ENCODE measurements at places on chromosomes 1 and 21. TPM values are rescaled to one million over a fixed set of nuclear protein-coding genes. Genes with fewer than 3 reads are reported as not detected.

KCNN3 gene
- total RNA-seq: 2.8 TPM

DNA sequence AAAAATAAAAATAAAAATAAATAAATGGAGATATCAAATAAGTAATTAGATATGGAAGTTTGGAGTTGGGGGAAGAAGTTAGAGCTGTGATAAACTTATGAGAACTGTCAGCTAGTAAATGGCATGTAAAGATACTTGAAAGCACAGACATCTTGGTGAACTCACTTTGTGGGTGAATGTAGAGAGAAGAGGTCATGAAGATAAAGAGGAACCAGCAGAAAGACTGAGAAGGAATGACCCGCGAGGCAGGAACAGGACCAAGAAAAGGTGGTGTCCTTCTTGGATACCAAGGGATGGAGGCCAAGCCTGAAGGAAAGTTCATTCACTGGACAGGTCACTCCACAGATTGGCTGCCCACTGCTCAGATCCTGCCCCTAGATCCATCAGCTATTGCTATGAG is 4.7 kb upstream of the CAPZB start:
- DNase-seq: no peak

GRCh38 chr21:36384885-36385232 is 333 bp upstream of the CHAF1B start:
- DNase-seq: no peak

- no peak for DNase-seq
Measured at GRCh38 chr21:41684381-41685245, 82.2 kb downstream of the RIPK4 start.

SELENBP1 gene
- total RNA-seq: 21.2 TPM

DNA sequence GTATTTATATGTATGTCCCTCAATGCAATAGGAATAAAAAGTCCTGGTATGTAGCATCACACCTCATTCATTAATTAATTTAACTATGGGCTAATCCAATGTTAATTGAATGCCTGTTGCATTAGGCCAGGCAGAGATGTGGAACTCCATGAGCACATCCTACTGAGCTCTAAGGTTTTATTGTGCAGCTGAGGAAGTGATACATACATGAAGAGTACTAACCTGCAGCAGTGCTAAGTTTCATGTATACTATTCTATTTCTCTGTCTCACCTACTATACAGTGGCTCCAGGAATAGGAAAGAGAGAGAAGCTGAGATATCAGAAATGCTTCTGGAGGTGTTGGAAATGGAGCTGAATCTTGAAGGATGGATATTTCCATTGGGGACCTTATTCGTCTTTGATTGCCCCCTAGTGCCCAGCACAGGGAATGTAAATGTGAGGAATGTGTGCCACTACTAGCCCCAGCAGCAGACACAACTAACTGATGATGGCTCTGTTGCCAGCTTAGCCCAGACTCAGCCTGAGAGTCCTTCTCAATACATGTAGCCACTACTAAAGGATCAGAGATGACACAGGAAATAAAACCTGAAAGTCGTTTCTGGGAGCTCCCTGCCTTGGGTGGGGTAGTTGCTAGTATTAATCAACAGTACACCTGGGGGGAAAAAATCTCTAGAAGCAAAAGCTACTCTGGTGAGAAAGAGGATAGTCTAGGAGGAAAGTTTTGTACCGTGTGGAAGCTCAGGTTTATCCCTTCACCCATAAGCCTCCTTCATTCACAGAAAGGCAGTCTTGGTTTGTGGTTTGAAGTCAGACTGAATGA is 173.3 kb upstream of the FOXD3 start:
- DNase-seq: no peak

INKA2 gene
- total RNA-seq: 13.7 TPM

GRCh38 chr1:110508028-110508940 is 10.7 kb downstream of the KCNA10 start:
- no peak for DNase-seq

DNA sequence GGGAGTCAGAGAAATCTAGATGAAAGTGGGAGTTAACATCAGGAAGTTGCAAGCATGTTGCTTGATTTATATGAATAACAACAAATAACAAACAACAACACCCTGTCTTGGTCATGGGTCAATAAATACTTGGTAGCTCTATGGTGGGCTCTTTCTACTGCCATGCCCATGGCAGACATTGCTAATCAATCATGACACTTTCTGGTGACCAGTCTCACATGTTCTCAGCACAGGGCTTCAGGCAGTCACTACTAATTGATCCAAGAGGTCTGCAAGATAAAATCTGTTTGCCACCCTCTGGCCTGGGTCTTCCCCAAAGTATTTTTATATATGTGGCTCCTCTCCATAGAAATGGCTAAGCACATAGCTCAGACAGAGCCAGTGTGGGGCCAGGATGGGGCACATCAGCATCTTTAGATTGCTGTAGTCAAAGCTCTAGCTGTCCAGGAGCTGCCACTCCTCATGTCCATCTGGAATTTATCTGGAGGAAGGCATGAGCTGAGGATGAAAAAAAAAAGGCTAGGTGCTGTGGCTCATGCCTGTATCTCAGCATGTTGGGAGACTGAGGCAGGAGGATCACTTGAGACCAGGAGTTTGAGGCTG is 51.2 kb downstream of the STUM start:
- DNase-seq: peak; percentile 58

SYT14 gene
- total RNA-seq: 0.03 TPM

DNA sequence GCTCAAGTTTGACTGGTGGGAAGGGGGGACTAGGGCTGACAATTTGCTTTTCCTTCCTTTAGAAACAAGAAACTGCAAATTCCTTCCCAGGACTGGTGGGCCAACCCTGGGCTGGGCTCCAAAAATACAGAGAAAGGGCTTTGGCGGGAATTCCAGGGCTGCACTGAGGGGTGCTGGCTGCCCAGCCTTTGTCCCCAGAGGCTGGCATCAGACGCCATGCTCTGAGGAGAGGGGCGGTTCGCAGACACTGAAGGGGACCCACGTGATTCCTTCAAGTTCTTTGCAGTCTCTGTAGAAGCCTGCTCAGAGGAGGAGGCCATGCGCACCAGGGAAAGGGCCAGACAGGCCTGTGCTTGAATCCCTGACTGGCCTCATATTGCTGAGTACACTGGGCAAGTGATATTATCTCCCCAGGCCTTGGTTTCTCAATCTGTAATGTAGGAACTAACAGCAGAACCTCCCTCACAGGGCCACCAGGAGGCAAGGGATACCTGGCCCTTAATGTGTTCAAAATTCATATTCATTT is 119.5 kb downstream of the EPHB2 start:
- no peak for DNase-seq

DNA sequence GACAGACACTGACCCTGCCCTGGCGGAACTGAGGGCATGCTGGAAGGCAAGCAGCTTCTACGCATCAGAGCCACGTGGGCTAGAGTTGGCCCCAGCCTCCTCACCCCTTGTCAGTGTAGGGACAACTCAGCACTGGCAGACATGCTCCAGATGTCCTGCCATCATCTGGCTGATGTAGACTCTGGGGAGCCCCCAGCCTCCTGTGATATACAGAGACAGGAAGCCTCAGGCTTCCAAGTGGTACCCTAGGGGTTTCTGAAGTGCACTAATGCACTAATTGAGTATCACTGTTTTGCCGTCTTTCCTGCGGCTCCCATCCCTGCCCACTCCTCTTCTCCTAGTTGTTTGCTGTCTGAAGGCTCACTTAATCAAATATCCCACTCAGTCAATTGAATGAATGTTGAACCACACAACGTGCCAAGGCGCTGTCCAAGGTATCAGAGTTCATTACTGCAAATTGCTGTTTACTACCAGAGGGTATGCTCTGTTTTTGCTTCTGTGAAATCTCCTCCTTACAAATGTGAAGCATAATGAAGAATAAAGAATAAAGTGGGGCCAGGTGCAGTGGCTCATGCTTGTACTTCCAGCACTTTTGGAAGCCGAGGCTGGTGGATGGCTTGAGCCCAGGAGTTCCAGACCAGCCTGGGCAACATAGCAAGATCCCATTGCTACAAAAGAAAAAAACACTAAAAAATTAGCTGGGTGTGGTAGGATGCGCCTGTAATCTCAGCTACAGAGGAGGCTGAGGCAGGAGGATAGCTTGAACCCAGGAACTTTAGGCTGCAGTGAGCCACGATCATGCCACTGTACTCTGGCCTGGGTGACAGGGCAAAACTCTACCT is 76.4 kb upstream of the ZBTB18 start:
- no peak for DNase-seq

- DNase-seq: no peak
Measured at GRCh38 chr1:115289940-115290339, 48.1 kb downstream of the NGF start.

DNA sequence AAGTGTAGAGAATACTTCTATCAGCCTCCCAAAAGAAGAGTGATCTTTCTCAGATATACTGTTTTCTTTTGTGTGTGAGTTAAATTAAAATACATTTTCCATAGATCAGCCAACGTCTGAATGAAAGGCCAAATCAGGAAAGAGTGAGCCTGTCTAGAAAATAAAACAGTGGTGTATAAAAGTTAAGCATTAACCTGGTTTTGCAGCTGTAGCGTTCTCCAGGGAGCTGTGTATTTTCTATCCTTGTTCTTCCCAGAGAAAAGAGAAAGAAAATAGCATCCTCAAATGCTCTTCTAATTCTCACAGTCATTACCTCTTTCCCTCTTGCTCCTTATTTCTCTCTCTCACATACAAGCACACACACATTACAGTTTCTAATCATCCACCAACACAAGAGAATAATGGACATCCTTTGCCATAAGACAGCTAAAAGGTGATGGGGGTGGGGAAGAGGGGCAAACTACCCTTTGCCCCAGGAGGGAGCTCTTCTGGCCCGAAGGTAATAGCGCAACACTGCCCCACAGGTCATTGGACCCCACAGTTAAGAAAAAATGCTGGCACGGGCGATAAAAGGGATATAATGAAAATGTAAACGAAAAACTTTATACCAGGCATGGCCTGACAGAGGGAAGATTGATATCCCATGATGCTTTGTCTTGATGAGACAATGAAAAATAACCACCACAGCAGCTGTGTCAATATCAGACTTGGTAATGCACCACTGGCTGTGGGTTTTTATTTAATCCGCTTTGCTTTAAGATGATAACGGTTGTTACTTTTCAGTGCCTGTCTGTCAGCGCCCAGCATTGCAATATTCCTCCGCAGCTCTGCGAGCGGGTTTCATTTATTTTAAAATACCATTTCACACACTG is 150.3 kb downstream of the NUF2 start:
- DNase-seq: no peak

DNA sequence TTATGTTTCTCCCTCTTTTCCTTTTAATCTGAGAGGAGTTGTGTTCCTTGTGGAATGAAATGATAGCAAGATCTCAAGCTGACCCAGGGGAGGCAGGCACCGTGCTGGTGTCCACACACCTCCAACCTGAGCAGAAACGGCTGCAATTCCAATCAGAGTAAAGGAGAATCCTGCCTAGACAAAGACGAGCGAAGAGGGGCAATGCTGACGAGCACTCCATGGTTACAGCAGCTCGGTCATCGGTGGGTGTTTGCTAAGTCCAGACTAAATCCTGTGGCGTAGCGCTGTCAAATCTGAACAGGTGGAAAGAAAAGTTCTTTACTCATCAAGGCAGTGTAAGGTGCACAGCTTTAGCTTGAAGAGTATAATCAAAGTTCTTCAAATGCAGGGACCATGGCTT is 74.8 kb downstream of the PLD5 start:
- no peak for DNase-seq

- peak; percentile 27 for DNase-seq
Measured at GRCh38 chr1:30693366-30693765, 30.0 kb downstream of the MATN1 start.

DNA sequence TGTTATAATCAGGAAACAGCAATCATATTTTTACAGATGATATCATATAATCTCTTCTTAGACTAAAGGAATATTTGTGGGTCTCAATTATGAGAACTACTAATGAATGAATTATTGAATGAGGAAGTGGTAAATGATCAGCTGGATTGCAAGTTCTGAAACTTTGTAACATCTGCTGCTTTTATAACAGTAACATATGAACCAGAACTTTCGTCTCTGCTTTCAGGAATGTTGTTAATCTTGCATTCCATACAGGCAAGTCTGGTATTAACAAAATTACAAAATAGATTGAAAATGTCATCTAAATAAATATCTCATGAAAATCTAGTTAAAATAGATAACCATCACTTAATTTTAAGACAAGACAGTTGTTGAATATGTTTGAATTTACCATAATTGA is 110.5 kb upstream of the COL11A1 start:
- no peak for DNase-seq

DNA sequence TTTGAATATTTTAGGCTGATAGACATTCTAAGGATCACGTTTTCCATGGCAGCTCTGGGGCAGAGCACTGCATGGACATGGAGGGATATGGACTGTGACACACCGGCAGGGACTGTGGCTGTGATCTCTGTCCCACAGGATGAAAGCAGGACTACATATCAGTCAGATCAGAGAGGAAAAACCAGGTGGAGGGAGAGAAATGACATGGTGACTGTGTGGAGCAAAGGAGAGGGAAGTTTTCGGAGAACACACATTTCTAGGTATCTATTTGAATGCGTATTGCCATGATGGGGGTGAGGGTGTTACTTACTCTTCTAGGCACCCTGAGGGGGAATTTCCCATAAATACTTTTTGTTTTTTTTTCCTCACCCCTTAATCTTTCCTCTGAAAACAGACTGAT is 3.2 kb upstream of the CD1C start:
- no peak for DNase-seq

GRCh38 chr1:153652805-153653500 is 5.5 kb upstream of the SNAPIN start:
- no peak for DNase-seq

DNA sequence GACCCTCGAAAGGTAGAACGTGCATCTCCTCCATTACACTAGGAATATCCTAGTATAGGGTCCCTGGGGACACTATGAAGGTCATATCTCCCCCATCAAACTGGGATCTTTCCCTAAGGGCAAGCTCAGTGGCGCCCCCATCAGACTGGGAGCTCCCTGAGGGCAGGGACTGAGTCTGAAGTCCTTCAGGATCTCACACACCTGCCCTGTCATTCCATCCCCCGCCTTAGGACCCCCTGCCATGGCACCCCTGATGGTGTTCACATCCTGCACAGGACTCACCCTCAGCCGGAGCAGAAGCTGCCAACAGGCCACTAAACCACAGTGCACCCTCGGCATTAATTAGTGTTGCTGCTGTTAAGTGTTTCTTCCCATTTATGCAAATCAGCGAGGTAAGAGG is 50.4 kb downstream of the IGSF21 start:
- DNase-seq: no peak

Measured in cardiac septum (tissue), 1 donor.